ENCODE measurements at places on chromosomes 12 and 14.

DNA sequence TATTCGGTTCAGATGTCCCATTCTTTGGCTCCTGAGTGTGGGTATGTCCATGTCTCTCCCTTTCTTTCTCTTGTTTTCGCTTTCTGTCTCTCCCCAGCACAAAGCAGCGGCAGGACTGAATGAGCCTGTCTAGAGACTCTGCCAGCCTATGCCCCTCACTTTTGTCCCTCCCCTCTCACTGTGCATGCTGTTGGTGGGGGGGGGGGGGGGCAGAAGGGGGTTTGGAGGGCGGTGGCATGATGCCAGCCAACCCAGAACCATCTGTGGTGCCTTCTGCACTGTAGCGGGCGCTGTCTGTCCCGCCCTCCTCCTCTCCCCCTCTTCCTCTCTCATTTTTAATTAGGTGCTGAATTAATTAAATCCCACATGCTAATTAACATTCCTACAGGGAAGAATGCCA is 17.7 kb downstream of the NGDN start:
- no peak for DNase-seq

- no peak for DNase-seq
These were observed 280.2 kb downstream of the CACNA1C start for GRCh38 chr12:2332947-2333346.

DNA sequence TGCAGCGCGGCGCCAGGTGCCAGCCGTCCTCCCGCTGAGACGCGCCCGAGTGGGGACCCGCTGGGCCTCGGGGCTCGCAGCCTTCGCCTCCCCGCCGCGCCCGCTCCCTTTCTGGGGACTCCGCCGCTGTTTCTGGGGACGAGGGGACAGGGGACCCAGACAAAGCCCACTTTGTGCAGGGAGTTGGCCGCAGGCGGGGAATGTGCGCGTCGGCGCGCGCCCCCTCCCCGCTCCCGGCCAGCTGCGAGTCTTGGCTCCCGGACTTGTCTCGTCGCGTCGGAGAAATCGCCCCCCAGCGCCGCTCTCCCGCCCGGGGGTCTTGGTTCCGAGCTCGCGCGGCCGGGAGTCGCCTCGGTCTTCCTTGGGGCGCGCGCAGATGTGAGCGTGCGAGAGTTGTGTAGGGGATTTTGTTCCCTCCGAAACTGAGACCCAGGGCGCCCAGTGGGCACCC is 717 bp downstream of the VASH1 start:
- no peak for DNase-seq

DNA sequence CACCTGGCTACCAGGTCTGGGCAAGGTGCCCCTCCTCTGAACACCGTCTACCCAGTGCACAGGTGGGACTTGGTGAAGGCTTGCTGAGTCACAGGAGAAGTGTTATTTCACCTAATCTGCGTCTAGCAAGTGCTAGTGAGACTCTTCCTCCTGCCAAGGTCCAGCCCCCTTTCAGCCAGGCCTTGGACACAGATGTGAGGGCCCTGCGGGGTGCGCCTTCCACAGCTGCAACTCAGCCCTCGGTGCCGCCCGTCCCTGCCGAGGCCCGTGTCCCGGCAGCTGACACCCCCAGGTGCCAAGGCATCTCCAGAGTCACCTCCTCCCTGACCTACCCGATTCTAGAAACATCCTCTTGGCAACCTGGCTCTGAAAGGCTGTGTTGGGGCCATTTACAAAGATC is 55.1 kb downstream of the PRIMA1 start:
- DNase-seq = no peak

- no peak for DNase-seq
These were observed 393.3 kb upstream of the RPL10L start for GRCh38 chr14:47044841-47045240.

All from heart left ventricle (tissue), 16 donors.